ENCODE measurements at places on chromosomes 5 and 9.
A peak's percentile ranks its signal among the peaks of the same experiment; 100 is the strongest.

GRCh38 chr5:135533334-135533733, 2.4 kb downstream of the NEUROG1 start:
- DNase-seq = no peak

DNA sequence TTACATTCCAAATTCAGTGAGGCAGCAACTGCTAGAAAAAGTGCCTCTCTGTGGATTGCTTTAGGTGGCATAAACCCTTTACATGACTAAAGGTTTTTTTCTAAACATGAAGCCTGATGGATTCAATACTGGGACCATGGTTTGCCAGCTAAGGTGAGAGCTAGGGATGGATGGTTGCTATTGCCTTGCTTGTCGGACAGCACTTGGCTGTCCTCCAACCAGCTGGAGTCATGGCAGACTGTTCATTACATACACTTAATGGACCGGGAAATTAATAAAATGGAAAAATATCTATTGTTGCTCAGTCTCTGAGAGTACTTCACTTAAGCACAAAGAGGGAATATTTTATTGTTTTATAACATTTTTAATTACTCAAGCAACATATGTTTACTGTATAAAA, 116.9 kb upstream of the TRPC7 start:
- DNase-seq = no peak

DNA sequence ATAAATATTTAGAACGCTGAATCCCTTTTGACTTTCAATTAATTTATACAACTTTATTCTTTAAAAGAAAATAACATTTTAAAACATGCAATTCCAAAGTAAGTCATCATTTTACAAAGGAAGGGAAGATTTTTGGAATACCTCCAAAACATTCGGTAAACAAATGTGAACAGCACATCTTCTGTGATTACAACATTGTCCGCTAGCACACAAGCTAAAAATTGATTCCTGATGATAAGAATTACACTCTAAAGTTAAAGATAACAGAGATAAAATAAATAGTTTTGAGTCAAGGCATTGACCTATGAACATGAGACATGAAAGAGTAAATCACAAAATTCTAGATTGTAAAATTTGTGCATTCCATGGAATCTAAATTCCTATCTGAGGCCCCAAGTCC, 56.2 kb upstream of the TRAF1 start:
- peak; percentile 50 for DNase-seq

- DNase-seq = no peak
Observed at GRCh38 chr5:67855523-67855922, 360.0 kb upstream of the PIK3R1 start.

DNA sequence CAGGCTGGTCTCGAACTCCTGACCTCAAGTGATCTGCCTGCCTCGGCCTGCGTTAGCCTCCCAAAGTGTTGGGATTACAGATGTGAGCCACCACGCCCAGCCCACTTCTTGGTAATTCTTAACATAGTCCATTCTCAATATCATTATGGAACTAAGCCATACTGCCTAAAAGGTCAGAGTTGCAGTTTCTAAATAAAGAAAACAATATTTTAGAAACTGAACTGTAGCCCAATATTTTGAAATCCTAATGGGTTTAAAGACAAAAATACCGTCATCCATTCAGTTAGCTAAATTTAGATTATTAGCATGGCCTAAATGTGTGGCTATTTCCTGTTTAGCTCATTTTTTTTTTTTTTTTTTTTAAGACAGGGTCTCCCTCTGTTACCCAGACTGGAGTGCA, 99.5 kb downstream of the USP20 start:
- no peak for DNase-seq

GRCh38 chr9:114448706-114449105, 56.6 kb downstream of the WHRN start:
- peak; percentile 4 for DNase-seq

- no peak for DNase-seq
Observed at GRCh38 chr9:34982361-34982760, 7.2 kb upstream of the DNAJB5 start.

DNA sequence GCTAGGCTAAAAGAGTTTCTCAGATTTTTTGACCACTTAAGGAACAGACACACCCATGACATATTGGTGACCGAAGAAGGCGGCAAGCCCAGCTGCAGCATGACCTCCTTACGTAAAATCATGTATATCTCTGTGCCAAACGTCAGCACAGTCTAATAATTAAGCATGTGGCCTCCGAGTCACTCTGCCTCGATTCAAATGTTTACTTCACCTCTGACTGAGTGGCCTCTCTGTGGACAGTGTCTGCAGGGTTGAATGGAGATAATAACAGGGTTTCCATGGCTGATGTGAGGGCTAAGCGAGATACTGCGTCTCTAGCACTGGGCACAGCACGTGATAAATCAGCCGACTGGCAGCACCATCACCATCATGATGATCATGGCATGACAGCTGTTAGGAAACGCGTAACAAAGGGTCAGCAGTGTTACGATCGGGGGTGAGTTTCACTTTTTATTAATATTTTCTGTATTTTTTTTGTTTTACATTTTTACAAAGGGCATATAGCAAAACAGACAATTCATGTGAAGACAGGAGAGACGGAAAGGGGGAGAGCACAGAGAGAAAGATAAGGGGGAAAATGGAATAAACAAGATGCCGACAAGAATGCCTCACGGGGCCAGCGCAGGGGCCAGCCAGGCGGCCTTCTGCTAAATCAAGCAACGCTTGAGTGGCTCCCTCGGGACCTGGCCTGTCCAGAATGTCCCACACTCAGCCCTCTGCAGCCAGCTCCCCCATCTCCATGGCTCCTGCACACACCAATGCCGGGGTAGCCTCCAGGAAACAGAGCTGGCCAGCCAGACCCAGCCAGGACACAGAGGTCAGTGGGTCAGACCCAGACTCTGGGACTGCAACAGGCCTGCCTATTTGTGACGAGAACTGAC, 60.3 kb downstream of the ADAMTS2 start:
- DNase-seq = no peak

DNA sequence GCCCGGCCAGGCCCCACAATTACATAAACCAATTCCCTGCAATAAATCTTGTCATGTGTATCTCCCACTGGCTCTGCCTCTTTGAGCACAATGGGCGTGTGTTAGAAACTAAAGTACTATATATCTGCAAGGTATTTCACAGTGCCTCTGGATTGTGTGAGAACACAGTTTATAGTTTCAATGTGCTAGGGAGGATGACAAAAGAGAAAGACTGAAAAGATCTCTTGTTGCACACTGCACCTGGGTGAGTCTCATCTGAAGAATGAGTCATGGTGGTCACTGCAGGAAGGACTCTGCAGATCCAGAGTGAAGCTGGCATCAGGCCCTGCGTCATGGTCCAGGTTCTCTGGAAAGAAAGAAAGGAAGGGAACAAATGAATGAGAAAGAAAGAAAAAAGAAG, 20.7 kb upstream of the CTSV start:
- DNase-seq = no peak

- no peak for DNase-seq
Observed at GRCh38 chr5:139788294-139788910, 7.2 kb upstream of the PSD2 start.

DNA sequence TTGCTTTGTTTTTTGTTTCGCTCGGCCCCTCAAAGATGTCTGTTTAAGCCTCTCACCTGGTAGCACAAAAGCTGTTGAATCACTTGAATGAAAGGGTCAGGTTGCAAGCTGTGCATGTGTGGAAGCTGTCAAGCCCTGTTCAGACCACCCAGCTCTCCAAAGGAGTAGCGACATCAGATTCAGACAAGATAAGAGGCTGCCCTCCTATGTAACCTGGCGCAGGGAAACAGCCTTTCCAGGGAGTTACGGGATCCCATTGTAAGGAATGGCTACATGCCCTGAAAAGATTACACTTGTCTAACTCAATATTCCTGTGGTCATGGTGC, 2.9 kb downstream of the FREM1 start:
- no peak for DNase-seq

- DNase-seq = peak; percentile 76
Observed at GRCh38 chr9:109910671-109911518, 130.9 kb downstream of the PALM2AKAP2 start.

GRCh38 chr9:113572076-113572861, 108.7 kb downstream of the RGS3 start:
- no peak for DNase-seq

GRCh38 chr5:105554568-105555169, 1992.1 kb upstream of the NUDT12 start:
- peak; percentile 35 for DNase-seq

- peak; percentile 42 for DNase-seq
Observed at GRCh38 chr5:58266402-58266801, 193.5 kb downstream of the PLK2 start.

- DNase-seq = no peak
Observed at GRCh38 chr5:74412066-74412465, 228.5 kb downstream of the ENC1 start.

DNA sequence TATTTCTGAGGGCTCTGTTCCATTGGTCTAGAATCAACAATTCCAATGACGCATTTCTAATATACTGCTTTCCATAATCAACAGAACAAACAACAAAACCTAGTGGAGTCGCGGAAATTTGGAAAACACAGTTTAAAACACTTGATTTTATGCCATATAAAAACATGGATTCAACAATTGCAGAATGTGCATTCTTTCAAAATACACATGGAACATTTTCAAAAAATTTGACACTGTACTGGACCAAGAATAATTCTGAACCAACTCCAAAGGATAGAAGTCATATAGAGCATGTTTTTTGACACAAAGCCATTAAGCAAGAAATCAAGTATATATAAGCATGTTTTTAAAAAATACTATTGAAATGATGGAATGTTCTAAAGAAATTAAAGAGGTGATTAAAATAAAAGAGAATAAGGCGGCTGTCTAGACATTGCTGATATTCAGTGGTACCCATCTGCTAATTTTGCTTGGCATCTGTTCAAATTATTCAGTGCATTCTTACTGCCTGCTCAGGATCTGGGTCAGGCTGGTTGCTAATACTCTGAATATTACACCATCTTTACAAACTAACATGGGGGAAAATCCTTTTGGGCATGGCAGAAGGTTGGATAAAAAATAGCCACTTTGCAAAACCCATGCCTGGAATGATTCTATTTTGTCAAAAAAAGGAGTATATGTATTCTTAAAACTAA, 221.3 kb downstream of the NPR3 start:
- peak; percentile 16 for DNase-seq

GRCh38 chr5:61332851-61333320, 828 bp downstream of the ZSWIM6 start:
- peak; percentile 73 for DNase-seq

DNA sequence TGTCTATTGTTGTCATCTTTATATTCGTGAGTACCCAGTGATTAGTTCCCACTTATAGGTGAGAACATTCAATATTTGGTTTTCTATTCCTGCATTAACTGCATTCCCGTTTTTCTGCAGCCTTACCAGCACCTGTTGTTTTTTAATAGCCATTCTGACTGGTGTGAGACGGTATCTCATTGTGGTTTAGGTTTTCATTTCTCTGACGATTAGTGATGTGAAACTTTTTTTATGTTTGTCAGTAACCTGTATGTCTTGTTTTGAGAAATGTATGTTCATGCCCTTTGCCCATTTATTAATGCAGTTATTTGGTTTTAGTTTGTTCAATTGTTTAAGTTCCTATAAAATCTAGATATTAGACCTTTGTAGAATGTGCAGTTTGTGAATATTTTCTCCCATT, 546.0 kb upstream of the RORB start:
- DNase-seq = no peak

DNA sequence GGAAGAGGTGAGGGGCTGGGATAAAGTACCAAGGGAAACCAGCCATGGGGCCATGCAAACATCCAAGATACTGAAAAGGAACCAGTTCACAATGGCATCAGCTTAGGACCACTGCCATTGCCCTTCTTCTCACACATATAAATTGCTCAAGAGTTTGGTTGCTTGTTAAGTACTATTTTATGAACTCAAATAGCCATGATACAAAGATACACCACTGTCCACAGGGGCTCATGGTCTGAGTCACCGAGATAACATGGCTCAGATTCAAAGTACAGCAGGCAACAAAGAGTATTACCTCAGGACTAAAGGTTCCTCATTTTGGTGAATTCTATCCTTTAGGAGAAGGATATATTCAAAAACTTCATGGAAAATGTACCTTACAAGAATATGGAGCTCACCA, 55.6 kb downstream of the FANCC start:
- DNase-seq = peak; percentile 15

DNA sequence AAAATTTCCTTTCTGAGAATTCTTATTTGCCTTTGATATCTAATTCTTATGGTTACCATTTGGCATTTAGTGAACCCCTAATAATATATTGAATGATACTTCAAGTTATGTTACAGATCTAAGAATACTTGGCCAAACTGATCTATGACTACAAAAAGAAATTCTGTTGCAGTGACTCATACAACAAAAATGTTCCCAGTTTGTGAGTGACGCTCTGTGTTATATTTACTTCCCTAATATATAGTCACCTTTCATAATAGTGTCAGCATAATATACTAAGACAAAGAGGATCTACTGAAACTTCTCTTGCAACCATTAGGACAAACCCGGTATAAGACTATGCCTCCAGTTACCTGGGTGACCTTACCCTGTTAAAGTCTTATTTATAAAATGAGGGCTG, 216.9 kb upstream of the TLX3 start:
- peak; percentile 69 for DNase-seq

- DNase-seq = peak; percentile 51
Observed at GRCh38 chr9:120412425-120412951, 167.5 kb downstream of the CDK5RAP2 start.

- peak; percentile 51 for DNase-seq
Observed at GRCh38 chr5:121251954-121252353, 599.7 kb upstream of the FTMT start.

GRCh38 chr5:98031926-98032325, 741.5 kb upstream of the RGMB start:
- DNase-seq = no peak

- no peak for DNase-seq
Observed at GRCh38 chr5:181109489-181110013, 21.4 kb downstream of the OR2V1 start.

- DNase-seq = no peak
Observed at GRCh38 chr5:45774528-45774927, 78.3 kb upstream of the HCN1 start.

DNA sequence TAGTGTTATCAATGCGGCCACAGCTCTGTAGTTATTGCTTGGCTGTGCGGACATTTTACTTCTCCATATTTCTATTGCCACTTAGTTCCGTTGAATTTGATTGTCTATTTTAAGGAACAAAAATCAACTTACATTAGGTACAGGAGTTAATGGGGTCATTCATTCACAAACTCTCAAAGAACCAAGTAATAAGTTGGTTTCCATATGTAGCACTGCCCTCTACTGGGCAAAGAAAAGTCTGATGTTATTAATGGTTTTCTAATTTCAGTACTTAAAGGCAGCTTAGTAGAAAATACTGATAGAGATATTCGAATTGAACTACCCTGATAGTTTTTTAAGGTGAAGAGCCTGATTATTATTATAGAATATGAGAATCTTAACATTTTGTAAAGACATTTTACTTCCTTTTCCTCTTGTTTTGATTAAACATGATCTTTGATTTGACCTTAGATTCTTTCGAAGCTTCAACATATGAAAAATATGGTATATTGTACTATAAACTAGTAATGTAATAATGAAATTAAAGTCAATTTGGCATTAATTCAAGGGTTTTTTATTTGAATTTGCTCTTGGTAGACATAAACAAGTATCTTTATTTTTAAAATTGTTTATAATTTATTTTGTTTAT, 119.5 kb upstream of the CTNND2 start:
- peak; percentile 29 for DNase-seq
